ENCODE measurements at places on chromosomes 6 and 20.

DNA sequence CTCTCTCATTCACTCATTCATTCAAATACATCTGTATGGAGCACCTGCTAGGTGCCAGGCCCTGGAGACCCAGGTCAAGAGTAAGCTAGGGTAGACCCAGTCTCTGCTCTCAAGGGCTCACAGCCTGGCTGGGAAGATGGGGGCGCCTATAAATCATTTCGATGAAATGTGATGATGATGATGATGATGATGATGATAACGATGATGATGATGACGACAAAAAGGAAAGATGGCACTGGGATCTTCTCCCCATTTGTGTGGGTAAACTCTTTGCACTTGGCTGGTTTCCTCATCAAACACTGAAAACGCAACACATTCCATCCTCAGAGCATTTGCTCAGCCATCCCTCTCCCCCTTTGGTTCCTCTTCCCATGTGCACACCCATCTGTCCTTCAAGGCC, 188.0 kb upstream of the CDYL start:
- DNase-seq: no peak

GRCh38 chr20:14959506-14960475, 622.4 kb upstream of the FLRT3 start:
- no peak for DNase-seq

- no peak for DNase-seq
These were observed 73.7 kb downstream of the SLC22A3 start for GRCh38 chr6:160421854-160422253.

DNA sequence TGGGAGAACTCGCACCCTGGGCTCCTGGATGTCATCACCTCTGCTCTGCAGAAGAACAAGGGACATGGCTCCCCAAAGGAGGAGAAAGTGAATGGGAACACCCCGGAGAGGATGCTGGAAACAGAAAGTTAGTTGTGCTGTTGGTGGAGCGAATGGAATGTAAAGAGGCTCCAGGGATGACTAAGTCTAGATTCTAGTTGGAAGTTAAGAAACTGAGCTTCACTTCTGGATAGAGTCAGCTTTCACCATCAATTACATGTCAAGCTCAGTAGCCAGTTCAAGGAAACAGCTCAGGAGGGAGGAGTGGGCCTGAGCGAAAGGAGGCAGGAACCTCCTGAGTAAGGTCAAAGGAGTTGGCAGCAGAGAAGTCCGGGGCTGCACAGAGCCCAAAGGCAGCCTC, 132.1 kb upstream of the ARID1B start:
- DNase-seq: no peak

GRCh38 chr20:53763707-53764414, 170.2 kb upstream of the ZNF217 start:
- no peak for DNase-seq

DNA sequence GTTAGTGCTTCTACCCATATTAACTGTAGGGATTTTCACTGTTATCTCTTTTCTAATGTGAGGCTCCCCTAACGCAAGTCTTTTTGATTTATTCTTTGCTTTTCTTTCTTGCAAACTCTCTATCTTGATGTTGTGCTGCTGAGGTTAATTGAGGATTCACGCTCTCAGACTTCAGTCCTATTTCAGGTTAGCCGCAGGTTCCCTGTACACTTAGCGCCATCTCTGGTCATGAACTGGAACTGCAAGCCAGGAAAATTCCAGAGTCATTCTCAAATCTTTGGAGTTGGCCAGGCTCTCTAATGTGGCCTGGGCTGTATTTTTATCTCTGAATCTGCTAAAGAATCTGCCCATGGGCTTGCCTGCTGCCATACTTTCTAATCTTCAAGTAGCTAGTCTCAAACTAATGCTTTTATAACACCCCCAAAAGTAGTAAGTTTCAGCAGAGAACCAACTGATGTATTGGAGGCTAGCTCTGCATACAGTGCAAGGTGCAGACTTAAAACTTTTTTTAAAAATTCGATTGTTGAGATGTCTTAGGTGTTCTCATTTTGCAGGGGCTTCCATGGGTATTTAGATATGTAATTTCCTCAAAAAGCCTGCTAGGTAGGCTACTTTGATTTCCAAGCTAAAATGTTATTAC, 91.1 kb upstream of the OPRM1 start:
- no peak for DNase-seq

DNA sequence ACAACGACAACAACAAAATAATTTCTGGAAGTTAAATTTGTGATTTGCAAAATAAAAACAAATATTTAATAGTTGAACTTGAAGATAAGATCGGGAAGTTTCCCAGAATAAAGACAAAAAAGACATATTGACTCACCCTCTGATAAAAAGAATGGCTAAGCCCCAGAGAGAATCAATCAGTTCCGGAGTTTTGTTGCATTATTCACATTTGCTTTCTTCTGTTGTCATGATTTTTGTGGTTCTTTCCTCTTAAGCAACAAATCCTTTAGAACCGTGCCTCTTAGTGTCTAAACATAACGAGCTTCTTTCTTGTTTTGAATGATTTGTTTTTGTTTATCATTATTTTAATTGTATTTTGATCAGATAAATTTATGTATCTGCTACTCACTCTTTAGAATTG, 337.7 kb upstream of the PRND start:
- no peak for DNase-seq

GRCh38 chr6:37971711-37972390, 152.3 kb downstream of the ZFAND3 start:
- no peak for DNase-seq

DNA sequence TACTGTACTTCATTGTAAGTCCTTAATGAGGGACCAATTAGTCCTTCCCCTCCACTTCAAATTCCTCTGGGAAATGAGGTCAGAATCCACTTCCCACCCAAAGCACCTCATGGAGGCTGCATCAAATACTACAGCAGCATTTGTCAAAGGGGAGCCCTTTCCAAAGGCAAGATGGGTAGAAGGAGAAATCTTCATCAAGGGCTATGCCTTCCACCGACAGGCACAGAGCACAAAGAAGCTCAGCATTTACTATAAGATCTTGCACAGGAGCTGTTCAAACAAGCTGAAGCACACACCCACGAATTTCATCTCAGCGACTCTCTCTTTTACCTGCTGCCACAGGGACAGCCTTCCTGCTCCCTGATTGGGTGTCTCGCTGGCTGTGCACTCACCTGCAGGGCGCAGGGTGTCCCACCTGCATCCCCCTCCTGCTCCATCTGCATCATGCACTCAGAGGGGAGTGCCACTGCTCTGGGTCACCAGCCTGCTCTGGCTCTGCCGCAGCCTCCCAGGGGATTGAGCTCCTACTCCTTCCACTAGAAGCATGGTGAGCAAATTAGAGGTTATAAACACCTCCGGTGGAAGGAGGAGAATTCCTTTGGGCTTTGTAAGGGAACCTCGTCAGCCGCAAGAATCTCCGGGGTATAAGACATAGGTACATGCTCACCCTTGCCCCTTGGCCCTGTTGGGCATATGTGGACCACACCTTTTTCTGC, 164.5 kb downstream of the ATXN1 start:
- no peak for DNase-seq

GRCh38 chr20:37377346-37378081, 31.6 kb downstream of the SRC start:
- no peak for DNase-seq

DNA sequence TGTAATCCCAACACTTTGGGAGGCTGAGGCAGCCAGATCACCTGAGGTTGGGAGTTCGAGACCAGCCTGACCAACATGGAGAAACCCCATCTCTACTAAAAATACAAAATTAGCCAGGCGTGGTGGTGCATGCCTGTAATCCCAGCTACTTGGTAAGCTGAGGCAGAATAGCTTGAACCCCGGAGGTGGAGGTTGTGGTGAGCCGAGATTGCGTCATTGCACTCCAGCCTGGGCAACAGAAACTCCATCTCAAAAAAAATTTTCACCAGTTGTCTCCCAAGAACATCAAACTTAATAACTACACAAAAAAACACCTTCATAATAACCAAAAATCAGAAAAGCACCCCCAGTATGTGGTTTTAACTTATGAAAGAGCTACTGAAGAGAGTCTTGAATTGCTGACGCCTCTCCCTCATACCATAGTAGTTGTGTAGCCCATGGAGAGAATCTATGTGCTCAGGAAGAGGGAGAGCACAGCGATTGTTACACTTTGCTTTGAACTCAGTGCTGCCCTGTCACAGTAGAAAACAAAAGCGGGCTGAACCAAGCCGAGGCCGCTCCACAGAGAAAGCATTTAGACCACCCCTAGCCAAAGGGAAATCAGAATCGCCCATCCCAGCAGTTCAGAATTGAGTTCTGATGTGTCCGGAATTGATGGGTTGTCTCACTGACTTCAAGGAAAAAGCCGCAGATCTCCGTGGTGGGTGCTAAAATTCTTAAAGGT, 42.0 kb upstream of the GMPR start:
- no peak for DNase-seq

GRCh38 chr6:26205625-26206574, 118.7 kb downstream of the HFE start:
- no peak for DNase-seq

GRCh38 chr20:46285740-46286139, 22.6 kb downstream of the CDH22 start:
- no peak for DNase-seq

DNA sequence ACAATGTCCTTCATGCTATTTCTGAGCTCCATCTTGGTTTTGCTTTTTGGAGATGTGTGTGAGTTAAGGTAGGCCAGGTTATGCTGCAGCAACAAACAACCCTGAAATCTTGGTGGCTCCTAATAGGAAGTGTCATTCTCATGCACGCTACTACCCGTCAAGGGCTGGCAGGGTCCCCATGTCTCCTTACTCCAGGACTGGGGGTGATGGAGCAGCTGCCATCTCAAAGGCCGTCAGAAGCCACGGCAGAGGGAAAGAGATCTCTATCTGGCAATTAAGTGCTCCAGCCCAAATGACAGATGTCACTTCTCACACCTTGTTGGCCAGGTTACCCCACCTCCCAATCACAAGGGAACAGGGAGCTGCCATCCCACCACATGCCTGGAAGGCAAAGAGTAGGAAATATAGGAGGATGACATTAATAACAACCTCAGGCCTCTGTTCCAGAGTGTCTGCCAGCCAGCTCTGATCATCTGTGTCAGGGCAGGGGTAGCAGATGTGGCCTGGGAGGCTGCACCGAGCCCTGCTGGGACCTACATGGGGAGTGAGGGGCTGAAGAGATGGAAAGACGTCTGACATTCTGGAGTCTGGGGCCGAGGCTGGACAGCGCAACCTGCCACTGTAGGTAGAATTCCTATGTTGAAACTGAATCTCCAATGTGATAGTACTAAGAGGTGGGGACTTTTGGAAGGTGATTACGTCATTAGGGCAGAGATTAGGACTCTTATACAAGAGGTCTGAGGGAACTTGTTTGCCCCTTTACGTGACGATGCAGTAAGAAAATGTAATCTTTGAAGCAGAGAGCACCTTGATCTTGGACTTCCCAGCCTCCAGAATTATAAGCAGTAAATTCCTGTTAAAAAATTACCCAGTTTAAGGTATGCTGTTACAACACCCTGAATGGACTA, 4.8 kb upstream of the SDCBP2 start:
- DNase-seq: no peak

DNA sequence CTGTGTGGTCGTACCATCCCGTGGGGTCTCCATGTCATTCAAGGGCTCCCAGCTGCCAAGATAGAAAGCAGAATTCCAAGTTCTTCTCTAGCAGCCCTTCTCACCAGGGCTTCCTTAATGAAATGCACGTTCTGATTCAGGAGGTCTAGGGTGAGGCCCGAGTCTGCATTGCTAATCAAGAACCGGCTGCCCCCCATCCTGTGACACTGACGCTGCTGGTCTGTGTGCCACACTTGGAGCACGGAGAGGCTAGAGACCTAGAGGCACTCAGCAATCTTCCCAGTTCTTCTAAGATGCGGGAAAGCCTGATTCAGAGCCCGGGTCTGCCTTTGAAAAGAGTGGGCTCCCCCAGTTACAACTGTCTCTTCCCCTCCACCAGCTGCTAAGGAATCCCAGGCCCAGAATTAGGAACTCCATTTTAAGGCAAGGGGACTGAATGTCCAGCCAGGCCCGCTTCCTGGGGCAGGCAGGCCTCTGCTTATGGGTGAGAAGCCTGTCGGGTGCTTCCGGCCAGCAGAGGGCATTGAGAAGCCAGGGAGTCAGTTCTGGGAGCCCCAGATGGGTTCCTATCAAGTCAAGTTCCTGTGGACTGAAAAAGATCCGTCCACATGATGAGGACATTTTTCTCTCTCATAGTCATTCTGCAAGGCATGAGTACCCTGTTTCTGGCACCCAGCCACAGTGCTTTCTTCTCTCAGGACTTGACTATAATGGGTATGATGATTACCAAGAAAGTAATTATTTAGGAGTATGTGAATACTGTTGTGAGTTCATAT, 69.8 kb upstream of the RIN2 start:
- no peak for DNase-seq
